ENCODE measurements at places on chromosomes 7 and 10.

DNA sequence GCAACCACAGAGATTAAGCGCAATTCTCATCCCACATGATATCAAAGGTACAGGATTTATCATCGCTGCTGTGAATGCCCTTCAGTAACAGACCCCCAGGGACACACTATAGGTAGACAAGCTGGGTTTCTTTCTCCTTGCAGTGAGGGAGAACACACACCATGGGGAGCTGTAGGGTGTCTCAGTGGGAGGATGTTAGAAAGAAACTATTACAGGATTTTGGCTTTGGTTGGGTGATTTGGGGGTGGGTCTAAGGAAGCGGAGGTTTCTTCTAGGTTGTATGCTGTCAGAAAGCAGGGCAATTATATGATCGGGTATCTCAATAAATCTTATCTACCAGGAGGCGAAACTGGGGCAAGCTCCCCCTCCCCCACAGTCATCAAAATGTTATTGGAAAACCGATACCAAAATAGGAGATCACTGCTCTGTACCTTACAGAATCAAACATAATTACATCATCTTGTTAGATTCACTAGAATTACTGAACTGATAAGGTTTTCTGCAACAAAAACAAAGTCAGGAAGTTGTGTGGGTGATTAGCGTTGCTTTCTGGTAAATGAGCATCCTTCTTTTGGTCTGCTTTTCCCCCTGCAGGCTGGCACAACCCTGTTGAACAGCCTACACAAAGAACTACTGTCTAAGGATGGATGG lies 209.7 kb downstream of the TEX36 start:
- DNase-seq, result no peak

GRCh38 chr7:2970861-2971260 lies 72.8 kb downstream of the CARD11 start:
- no peak for DNase-seq

GRCh38 chr10:119575506-119575905 lies 21.3 kb downstream of the TIAL1 start:
- DNase-seq, result no peak

DNA sequence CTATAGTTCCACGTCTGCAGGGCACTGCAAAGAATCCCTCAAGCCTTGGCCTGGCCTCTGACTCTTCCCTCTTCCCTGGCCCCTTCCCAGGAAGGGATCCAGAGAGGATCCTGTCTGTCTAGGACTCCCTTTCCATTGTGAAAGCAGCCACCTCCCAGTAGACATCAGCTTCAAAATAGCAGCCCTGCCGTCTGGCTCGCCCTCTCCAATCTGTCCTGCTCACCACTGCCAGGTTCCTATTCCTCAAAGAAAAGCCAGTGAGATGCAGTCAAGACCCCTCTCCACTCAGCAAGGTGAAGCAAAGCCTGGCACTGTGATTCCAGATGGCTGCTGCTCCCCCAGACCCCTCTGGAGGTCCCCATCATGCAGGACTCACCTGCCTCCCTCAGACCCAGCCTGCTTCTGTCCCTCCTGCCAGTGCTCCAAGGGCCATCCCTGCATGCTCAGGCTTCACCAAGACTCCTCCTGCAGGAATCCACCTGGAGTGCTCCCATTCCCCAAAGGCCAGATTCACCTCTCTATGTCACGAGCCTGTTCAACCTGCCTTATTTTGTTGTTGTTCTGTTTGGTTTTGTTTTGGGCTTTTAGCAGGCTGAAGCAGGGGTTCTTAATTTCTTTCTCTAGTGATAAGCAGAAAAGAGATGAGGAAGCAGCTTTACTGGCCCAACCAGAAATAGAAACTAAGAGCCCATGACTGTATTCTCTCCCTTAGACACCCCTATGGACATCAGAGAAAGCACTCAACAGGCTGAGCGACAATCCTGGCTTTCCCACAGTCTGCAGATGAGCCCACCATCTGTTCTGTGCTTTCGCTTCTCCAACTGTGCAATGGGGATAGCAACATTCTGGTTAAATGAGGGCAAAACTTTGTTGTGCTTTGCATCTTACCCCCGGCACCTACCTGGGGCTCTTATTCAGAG lies 305.1 kb downstream of the GRID1 start:
- no peak for DNase-seq

- DNase-seq, result no peak
Measured at GRCh38 chr7:71361451-71362032, 229.6 kb downstream of the GALNT17 start.

DNA sequence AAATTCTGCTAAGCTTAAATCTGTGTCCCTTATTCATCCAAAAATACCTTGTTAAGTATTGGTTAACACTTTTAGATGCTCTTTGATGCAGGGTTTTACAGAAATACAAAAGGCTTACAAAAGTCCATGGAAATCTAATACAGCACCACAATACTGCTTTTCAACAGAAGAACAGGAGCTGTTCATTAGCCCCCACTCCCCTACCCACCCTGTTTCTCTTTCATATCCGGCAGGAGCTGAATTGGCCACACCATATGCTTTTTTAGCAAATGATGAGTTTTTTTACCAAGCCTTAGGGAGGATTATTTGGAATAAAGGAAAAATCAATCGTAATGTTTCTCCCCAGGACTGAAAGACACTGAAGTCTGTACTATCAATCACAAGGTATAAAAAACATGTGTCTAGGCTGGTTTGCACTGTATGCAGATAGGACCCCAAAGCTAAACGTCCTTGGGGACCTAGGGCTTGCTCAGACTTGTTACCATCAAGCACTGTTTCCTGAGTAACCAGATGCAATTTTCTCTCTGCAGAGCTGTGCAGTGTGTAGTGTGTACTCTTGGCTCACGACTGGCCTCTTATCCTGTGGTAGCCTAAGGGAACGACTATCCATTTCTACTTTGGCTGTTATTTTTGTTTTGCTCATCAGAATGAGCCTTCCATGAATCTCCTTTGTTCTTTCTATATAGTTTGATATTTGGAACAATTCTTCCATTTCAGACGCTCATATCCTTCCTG lies 143.3 kb upstream of the LRGUK start:
- no peak for DNase-seq

DNA sequence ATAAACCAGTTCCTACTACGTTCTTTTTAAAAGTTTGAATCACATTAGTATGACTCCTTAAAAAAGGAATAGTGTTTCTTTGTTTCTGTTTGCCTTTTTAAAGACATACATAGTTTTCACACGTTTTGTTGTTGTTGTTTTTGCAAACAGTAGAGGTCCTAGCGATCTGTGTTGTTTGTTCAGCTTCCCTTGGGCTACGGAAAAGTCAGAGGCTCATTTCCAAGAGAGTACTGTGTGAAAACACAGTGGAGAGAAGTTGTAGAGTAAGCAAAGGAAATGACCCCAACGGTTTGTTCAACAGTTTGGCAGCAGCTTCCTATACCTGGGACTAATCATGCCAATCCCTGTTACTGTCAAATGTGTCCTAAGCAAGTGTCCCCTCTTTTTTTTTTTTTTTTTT lies 87.1 kb upstream of the STEAP1 start:
- DNase-seq, result no peak

- no peak for DNase-seq
Measured at GRCh38 chr10:132809232-132810140, 23.5 kb upstream of the NKX6-2 start.
